ENCODE measurements at places on chromosomes 11 and 22.

DNA sequence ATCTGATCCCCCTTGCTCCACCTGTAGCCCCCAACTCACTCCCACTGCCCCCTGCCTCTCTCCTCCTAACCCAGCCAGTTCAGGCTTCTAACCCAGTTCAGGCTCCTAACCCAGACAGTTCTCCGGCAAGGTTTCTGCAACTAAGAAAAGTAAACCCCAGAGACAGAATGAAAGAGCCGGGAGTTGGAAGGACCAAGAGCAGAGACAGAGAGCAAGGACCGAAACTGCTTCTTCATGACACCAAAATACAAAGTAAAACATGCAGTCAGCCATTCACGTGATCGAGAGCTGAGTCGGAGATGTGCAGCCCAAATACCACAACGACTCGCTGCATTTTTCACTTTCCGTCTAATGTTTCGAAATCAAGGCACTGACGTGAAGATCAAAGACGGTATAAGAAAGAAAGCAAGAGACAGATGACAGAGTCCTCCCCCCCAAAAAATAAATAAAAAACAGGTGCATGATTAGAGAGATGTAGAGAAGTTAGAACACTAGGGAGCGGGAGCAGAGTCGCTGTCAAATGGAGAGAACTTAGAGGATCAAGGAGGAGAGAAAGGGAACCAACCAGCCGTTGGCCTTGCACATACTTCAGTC is 884 bp downstream of the IL10RA start:
- DNase-seq, result no peak

DNA sequence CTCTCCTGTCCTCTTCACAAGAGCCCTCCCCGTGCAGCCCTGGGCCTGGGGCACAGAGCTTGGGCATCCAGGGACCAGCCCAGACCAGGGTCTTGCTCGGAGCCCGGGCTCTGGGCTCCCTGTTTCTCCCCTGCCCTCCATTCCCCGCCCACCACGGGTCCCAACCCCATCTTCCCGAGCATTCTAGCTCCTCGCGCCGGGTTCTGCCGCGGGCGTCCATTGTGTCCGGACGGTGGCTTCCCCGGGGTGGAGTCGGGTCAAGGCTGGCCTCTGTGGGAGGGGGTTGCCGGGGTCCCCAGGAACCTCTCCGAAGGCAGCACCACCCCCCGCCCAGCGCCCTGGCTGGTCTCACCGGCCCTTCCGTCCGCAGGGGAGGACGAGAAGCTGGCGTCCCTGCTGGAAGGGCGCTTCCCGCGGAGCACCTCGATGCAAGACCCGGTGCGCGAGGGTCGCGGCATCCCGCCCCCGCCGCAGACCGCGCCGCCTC is 18.1 kb upstream of the ACR start:
- DNase-seq, result no peak

GRCh38 chr22:37431801-37432707 is 4.8 kb upstream of the ELFN2 start:
- no peak for DNase-seq

- DNase-seq, result no peak
Measured at GRCh38 chr11:57566905-57567514, 462 bp downstream of the UBE2L6 start.

GRCh38 chr11:15627560-15627959 is 512.8 kb downstream of the INSC start:
- no peak for DNase-seq

DNA sequence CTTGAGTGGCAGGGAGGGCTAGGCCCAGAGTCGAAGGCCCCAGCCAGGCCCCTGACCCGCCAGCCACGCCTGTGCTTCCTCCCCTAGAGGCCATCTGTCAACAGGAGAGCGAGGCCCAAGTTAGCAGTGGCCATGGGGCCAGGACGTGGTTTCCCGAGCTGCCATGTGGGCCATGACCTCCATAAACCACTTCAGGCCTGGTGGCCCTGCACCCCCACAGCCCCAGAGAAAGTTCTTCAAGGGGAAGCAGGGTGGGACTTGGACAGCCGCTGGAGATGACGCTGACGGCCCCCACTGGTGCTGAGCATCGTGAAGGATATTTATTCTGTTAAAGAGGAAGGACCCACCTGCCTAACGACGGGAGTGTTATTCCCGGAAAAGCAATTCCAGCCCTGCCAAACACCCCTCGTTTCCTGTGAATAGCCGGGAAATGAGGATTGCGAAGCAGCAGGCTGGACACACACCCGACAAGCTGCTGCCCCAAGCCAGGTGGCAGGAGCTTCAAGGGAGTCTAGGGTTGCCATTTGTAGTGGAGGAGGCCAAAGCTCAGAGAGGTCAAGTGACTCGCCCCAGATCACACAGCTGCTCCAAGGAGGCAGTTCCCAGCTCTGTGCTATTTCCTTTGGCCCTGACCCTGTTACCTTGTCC is 12.8 kb downstream of the PRR5 start:
- no peak for DNase-seq

DNA sequence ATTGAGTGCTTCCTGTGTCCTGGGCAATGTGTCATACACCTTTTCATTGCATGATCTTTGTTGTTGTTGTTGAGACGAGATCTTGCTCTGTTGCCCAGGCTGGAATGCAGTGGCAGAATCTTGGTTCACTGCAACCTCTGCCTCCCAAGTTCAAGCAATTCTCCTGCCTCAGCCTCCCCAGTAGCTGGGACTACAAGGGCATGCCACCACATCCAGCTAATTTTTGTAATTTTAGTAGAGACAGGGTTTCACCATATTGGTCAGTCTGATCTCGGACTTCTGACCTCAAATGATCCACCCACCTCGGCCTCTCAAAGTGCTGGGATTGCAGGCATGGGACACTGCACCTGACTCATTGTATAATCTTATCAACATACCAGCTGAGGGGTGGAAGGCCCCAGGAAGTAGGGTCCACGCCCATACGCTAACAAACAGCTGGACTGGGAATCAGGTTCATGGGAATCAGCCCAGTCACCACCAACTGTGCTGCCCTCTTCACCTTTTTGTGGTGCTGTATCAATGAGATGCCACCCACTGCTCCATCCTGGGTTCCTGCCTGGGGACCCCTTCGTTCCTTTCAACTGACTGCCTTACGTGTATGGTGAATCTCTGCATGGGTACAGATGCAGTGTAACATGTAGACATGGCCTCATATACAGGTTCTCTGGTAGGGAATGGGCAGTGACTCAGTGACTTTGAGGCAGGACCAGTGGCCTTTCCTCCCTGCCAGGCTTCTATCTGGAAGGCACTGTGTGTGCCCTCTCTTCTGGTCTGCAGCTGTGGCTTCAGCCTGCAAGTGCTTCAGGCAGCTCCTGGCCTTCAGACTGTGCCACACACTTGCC is 32.5 kb upstream of the YWHAH start:
- DNase-seq, result no peak

Data from activated B cell treated with CpG ODN at 0.5 μM for 24 hours (primary cell).